HT1080 (cell line): ENCODE measurements at places on chromosomes 5 and 9. TPM values are rescaled to one million over a fixed set of nuclear protein-coding genes. Genes with fewer than 3 reads are reported as not detected.

EIF4E1B gene
- total RNA-seq, result not detected in 2 replicates

- peak; percentile 89 for DNase-seq
These were observed 212.0 kb downstream of the ARHGAP26 start for GRCh38 chr5:142981886-142982820.

WNT8A gene
- not detected in 2 replicates for total RNA-seq

DNA sequence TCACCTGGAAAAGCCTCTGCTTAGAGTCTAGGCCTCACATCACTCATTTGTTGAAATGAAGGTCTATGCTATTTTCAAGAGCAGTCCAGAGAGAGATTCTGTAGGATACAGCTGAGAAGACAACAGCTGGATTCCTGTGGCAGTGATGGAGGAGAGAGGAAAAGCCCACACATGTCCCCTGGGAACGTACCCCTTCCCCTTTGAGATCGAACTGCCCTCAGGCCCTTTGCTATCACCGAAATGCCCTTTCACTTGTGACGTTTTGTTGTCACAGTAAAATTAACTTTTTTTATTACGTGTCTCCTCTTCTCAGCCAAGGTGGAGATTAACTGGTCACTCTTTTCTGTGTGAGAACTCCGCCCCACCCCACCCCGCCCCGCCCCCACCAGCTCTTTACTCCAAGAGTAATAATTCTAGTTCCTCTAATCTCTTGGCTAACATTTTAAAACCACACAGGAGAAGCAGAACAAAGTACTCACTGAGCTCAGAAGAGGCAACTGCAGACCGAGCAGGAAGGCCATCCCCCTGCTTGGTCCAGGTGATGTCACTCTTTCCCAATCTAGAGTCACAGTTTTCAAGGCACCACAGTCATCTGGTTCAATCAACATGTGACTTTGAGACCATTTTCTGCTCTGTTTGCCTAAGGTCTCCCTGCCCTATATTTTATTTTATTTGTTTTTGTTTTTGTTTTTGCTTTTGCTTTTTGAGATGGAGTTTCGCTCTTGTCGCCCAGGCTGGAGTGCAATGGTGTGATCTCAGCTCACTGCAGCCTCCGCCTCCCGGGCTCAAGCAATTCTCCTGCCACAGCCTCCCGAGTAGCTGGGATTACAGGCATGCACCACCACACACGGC lies 105.6 kb downstream of the SUSD1 start:
- no peak for DNase-seq

ANXA1 gene
- 613 and 627 TPM in 2 replicates for total RNA-seq

DNA sequence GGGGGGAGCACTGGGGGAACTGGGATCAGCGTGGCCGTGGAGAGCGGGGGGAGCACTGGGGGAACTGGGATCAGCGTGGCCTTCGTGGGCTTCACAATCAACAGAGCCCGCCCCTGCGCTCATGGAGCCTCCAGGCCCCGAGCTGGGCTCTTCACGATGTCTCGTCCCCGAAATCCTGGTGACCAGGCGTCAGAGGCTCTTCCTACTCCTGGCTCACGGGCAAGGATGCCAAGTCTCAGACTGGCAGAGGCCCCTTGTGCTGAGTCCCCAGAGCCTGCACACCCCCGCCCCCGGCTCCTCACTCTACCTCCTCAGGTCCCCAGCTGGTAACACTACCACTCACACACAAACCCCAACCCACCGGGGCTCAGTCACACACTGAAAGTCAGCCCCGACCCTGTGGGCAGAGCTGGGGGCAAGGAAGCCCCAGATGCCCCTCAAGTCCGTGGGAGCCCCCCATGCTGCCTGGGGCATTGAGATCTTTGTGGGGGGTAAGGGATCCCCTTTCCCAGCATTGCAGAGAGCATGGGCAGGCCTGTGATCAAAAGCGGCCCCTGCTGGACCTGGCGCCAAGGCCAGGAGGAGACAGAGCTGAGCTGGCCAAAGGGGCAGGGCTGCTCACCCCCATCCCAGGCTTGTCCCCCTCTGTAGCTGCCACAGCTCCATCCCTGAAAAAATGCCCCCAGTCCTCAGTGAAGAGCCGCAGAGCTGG lies 26.7 kb downstream of the LHX3 start:
- DNase-seq, result no peak

DNA sequence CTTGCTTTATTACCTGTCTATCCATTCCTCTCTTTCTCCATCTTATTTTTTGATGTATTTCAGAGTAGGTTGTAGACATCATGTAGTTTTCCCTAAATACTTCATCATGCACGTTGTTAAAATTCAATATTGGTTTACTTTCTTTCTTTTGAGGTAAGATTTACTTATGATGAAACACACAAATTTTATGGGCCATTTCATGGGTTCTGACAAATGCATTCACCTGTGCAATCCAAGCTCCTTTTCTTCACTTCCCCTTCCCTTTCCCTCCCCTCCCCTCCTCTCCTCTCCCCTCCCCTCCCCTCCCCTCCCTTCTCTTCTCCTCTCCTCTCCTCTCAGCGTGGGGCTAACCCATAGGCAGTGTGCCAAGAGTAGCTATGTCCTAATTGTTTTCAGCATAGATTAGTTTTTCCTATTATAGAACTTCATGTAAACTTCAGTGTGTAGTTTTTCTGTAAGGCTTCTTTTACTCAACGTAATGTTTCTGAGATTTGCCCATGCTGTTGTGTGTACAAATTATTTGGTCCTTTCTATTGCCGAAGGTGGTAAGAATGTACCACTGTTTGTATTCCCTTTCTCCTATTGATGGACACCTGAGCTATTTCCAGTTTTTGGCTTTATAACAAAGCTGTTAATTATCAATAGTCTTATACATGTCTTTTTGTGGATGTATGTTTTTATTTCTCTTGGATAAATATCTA lies 92.9 kb upstream of the CLINT1 start:
- DNase-seq, result no peak

GRCh38 chr5:178505639-178506407 lies 84.4 kb downstream of the COL23A1 start:
- DNase-seq, result no peak

DNA sequence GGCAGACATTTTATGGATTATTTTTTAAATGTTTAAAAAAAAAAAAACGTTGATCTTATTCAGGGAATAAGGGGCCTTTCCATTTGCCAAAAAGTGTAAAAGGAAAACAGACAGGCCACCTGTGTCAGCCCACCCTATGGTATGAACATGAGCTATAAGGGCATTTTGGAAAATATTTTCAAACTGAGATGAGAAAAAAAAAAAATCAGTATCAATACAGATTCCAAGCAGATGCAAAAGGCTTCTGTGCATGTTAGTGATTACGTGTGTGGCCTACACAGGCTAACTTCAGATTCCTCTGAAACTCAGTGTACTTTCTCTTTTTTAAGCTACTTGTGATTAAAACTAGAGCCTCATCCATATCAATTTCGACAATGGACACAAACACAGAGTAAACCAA lies 189.9 kb downstream of the BNC2 start:
- no peak for DNase-seq

DNA sequence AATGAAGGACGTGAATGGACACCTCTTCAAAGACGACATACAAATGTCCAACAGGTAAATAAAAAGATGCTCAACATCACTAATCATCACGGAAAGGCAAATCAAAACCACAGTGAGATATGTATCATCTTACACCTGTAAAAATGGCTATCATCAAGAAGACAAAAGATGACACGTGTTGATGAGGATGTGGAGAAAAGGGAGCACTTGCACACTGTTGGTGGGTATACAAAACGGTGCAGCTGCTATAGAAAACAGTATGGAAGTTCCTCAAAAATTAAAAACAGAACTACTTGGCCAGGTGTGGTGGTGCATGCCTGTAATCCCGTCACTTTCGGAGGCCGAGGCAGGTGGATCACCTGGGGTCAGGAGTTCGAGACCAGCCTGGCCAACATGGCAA lies 47.9 kb downstream of the STK10 start:
- no peak for DNase-seq

DNA sequence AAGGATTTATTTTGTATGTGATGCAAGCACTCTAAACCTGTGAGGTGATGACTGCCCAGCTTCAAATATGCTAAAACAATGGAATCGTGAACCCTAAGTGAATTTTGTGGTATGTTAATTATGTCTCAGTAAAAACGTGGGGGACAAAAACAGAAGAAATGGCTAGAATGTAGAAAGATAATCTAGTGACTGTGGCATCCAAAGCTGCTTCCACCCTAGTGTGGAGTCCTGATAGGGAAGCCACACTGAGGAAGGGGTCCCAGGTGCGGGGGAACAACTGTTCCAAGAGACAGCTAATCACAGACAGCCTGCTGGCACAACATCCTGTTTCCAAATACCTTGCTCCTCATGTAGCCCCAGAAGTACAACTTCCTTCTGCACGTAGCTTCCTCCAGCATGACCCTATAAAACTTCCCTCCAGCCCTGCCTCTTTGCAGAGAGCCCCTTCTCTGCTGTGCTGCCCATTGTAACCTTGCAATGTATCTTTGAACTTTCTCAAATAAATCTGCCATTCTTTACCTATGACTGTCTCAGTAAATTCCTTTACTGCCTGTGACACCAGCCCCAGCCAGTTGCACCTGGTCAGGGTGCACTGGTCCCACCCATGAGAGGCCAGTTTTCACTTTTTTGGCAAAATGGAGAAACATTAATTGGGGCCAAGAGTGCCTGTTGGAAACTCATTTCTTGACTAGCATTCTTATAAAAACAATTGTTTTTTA lies 4.9 kb downstream of the GMCL2 start:
- DNase-seq, result no peak

DNA sequence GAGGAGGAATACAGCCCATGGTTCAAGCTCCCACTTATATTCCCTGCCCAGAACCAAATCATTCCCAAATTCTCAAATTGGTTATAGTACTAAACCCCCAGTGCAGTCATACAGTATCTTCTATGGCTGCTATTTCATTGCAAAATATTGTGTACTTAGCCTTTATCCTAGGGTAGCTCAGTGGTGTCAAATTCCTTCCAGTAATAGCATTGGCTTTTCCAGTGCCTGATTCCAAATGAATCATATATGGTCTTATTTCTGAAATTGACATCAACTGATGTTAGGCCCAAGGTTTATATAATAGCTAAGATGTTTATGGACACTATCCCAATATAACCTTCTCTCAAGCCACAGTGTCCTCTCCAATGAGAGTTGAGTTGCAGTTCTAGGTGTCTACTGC lies 256.7 kb downstream of the NDUFS4 start:
- no peak for DNase-seq

DNA sequence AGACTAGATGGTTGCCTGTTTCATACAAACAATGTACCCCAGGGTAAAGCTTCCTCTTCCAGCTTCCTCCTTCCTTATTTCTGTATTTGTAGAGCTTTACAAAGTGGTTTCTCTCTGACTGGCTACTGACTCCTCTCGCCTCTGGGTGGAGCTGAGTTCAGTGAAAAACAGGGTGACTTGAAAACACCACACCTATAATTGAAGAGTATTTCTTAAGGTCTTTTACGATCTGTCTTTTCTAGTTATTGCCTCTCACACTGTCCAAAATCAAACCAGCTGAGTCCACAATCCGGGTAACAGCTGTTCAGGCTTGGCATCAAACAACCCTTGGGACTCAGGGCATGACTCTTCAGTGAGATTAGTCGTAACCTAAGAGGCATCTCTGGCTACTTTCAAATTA lies 200.4 kb downstream of the ARRDC3 start:
- no peak for DNase-seq

DNA sequence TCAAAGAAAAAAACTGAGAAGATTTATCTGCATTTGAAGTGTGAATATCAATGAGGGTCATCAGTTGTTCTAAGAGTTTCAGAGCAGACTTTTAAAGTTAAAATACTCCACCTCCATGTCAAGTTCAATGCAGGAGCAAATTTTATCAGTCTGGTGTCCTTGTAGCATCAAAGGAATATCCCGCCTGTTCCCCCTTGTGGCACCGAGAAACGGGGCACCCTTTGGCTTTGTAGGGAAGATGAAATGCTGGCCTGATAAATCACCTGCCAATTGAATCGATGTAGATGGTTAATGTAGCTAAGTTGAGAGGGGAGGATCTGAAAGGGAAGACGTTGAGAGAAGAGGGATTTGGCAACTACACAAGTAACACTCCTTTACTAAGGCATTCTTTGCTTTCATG lies 714.5 kb downstream of the EFNA5 start:
- DNase-seq, result no peak

- DNase-seq, result no peak
These were observed 268.8 kb upstream of the WWC1 start for GRCh38 chr5:168022446-168023169.

DNA sequence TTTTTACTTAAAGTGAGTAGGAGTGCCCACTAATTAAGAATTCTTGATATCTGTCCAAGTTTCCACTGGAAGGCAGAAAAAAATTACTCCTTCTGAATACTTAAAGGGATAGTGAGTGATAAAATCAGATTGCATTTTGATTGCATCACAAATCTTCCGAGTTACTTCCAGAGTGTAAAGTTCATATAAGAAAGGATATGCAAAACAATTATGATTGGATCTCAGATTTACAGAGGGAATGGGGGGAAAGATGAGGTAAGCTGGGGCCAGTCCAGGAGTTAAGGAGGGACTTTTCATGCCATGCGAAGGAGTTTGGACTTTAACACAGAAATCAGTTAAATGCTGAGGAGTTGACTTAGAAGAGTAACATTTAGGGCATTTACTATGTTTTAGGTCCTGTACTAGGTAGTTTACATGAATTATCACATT lies 9.3 kb upstream of the RNF145 start:
- DNase-seq, result no peak

GRCh38 chr9:134329576-134329855 lies 3.3 kb downstream of the RXRA start:
- DNase-seq, result no peak

DNA sequence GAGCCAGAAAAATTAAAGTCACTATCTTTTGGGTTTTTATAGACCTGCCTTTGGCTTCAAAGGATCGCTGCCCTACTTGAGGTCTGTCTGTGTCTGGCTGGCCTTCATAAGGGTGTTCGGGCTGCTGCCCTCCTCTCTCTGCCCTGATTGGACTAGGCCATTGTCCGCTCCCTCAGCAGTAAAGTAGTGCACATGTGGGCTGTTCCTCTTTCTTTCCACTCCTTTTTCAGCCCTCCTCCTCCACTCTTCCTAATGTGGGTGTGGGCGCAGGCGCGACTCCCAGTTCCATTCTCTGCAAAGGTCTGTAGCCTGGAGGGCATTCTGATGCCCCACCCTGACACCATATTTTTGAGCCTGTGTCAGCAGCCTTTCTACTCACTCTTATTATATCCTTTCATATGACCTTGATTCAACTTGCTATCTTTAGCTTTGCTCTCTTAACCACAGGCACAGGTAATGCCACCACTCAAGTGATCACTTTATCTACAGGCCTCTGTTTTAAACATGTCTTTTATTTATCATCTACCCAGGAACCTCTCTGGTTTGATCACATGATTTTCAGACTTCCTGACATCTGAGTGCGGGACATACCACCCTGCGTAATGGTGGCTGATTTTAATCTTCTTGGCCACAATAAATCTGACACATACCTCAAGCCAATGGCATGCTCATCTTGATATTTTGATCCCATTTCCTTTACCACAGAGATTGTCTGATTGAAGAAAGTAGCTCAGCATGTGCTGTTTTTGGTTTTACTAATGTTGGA lies 144.5 kb downstream of the AOPEP start:
- DNase-seq, result no peak
